Left ventricle myocardium superior (tissue), 1 donor: ENCODE measurements at places on chromosomes 5 and 9.

GRCh38 chr9:92974161-92974661 lies 26.9 kb downstream of the FGD3 start:
- DNase-seq = no peak

GRCh38 chr5:21615195-21615765 lies 1237.9 kb downstream of the CDH12 start:
- no peak for DNase-seq

GRCh38 chr9:73845539-73845938 lies 651.6 kb upstream of the RORB start:
- DNase-seq = no peak

GRCh38 chr9:5326893-5327548 lies 12.7 kb downstream of the RLN1 start:
- DNase-seq = no peak

DNA sequence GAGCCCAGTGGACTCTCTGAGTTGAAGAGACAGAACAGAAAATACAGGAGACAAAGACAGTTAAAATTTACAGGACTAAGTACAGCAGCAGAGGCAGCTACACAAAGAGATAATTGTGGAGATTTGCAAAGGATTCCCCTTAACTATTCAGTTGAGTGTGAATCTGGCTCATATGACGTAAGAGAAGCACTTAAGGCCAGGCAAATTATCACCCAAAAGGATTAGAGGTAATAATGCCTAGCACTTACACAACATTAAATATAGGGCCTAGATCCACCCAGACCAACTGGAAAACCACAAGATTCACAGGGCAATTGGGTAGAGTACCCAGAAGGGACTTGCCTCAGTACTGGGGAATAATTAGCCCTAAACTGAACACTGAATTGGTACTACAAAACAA lies 41.3 kb downstream of the ADAMTS6 start:
- DNase-seq = no peak

DNA sequence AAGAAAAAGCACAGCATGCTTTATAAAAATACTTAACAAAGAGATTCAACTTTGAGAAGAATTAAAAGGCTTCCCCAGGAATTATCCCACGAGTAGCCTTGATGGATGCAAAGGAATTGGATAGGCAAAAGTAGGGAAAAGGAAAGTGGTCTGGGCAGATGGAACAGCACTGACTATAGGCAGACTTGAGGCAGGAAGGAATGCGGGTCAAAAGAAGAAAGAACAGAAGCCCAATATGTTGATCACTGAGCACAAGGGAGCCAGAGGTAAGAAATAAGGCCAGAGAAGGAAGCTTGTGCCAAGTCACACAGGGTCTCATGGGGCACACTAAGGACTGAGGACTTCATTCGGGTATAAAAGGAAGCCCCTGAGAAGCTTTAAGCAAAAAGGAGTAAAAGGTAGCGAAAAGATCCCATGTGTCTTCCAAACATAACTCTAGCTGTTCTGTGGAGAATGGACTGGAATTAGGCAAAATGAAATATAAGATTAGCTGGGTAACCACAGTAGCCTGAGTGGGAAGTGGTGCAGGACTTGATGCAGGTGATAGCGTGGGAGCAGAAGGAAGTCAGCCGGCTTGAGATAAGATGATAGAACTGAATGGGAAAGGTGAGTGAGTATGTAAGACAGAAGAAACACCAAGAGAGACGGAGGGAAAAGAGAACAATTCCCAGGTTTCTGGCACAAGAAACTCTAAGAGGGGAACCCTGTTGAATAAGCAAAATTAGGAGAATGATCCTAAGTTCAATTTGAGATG lies 106.6 kb downstream of the DENND1A start:
- no peak for DNase-seq

GRCh38 chr5:52725065-52725746 lies 62.5 kb upstream of the ITGA1 start:
- DNase-seq = no peak

DNA sequence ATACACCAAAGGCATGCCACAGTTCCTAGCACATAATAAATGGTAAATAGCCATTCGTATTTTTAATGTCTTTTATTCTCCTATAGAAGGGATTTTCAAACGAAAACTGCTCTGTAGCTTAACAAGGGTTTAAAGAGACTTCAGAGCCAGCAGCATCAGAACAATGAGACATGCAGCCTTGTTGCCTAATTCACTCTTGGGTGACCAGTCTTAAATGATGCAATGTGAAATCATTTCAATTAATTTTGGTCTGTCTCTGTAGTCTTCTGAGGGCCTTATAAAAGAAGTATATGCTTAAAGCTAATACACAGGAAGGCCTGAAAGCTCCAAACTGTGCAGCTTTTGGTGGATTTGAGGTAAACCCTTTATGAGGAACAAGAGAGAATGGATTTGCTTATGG lies 888.8 kb upstream of the WWC1 start:
- DNase-seq = no peak

- no peak for DNase-seq
These were observed 95.0 kb downstream of the OSTF1 start for GRCh38 chr9:75183306-75183705.

GRCh38 chr5:145681686-145682085 lies 153.5 kb downstream of the PRELID2 start:
- DNase-seq = no peak

DNA sequence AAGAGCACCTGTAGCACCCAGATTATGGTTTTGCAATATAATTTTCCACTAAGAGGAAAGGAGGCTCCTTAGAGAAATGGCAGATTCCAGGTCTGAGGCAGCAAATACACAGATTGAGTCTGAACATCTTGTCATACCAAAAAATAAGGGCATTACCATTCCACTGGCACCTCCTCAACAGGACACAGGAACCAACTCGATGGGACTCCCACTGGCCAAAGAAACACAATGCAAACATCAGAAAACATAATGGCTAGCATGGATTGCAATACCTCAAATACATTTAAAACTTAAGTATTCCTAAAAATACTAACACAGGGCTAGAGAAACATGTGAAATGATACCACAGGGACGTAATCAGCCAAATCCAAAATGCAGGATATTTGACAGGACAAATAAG lies 12.4 kb upstream of the RANBP17 start:
- no peak for DNase-seq

DNA sequence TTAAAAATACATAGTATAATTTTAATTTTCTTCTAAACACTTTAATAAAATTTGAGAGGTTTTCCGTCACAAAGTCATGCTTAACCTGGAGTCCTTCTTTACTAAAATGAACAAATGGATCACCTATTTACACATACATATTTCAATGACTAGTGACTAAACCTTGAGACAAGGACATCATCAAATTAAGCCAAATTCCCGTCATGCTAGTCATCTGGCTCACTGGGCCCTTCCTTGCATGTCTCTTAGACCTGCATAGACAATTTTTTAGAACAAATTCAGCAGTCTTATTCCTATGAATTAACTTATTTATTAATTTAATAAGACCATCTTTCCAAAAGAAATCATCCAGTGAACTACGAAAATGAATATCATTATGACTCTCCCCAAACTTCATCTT lies 26.6 kb downstream of the ERAP2 start:
- no peak for DNase-seq

DNA sequence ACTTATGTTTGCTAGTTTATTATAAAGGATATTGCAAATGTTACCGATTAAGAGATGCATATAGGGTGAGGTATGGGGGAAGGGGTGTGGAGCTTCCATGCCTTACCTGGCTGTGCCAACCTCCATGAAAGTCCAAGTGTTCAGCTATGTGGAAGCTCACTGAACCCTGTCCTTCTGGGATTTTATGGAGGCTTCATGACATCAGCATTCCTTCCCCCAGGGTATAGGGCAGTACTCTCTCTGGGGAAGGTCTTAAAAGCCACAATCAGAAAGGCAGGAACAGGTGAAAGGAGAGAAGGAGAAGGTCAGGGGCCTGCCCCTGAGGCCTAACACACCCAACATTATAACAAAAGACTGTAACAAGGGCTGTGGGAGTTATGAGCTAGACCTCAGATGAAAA lies 592.6 kb downstream of the PDE4D start:
- DNase-seq = no peak

- no peak for DNase-seq
These were observed 15.3 kb downstream of the NOTCH1 start for GRCh38 chr9:136530461-136531089.

GRCh38 chr9:117682955-117683710 lies 21.1 kb upstream of the TLR4 start:
- DNase-seq = no peak

DNA sequence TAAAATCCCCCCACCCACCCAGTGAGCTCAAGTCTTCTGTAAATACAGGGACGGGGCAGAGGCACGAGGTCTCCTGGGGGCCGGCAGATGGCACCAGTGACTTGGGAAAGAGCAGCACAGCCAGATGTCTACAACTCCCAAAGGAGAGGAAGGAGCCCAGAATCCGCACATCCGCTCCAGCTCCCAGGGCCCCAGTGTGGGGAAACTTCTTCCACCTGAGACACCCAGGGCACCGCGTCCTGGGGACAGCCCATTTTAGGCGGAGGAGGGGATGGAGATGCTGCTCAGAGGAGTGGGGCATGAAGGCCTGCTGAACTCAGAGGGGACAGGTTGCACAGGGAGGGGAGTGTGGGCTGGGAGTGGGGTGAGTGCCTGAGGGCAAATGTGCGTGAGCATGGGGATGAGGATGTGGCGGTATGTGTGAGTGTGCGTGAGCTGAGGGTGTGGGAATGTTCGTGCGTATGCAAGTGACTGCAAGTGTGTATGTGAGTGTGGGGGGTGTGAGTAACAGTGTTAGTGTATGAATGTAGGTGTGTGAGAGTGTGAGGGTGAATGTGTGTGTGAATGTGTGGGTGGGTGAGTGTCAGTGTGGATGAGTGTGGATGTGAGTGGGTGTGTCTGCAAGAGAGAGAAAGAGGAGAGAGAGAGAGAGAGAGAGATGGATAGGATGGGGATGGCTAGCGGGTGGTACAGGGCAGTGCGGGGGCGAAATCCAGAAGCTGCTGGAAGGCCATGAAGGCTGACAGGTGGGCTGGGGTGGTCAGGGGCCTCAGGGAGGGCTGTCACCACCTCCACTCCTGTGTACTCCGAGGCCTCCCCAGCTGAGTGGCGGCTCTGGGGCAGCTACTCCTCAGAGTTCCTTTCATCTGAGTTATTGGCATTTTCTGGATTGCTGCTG lies 63.5 kb downstream of the DUSP1 start:
- no peak for DNase-seq

DNA sequence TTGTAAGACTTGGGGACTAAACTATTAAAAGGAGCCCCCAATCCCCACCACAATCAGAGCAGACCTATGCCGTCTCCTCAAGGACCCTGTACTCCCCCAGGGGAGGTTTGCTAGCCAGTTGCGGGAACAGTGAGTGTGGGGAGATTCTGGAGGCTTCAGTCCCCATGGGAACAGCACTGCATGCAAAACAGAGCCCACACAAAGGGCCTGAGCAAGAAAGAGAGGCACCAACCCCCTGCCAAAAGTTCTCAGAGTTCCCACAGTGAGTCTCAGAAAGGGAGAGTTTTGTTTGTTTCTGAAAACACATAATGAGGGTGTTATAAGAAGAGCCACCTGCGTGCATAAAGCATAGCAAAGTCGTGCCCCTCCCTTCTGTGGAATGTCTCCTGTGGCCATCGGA lies 56.6 kb downstream of the CFAP90 start:
- DNase-seq = no peak

- no peak for DNase-seq
These were observed 82.4 kb downstream of the ARHGAP26 start for GRCh38 chr5:142852416-142853198.

- no peak for DNase-seq
These were observed 30.0 kb upstream of the CAMLG start for GRCh38 chr5:134708301-134708700.

GRCh38 chr5:156774273-156774672 lies 75.8 kb upstream of the PPP1R2B start:
- DNase-seq = no peak

GRCh38 chr5:168076561-168076991 lies 214.9 kb upstream of the WWC1 start:
- DNase-seq = peak; percentile 49

DNA sequence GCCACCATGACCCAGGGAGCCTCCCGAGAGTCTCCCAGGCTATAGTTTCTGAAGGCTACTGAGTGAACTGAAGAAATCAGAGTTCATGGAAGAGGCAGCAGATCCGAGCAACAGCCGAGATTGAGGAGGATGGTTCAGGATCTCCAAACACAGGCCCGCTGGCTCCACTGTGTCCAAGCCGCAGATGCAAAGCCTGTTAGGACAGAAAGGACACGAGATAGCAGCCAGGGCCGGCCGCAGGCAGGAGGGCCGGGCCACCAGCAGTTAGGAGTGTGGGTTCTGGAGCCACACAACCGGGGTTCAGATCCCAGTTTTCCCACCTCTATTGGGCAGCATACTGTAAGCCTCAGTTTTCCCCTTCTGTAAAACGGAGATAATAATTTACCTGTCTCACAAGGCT lies 27.7 kb downstream of the NEK6 start:
- DNase-seq = no peak

DNA sequence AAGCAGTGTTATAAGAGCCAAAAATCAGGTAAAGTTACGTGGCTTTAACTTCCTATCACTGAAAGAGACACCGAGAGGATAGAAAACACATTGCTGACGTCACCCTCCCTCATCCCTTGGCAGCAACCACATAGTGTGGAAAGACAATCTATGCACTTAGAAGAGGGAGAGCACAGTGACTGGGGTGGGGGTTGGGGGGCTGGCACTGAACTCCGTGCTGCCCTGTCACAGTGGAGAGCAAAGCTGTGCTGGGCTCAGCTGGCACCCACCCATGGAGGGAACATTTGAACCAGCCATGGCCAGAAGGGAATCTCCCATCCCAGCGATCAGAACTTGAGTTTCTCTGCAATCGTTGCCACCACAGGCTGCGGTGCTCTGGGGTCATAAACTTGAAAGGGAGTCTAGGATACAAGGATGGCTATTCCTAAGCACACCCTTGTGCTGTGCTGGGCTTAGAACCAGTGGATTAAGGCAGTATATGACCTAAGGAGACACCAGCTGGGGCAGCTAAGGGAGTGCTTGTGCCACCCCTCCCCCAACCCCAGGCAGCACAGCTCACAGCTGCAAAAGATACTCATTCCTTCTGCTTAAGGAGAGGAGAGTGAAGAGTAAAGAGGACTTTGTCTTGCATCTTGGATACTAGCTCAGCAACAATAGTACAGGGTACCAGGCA lies 73.4 kb downstream of the KIAA0825 start:
- DNase-seq = no peak

DNA sequence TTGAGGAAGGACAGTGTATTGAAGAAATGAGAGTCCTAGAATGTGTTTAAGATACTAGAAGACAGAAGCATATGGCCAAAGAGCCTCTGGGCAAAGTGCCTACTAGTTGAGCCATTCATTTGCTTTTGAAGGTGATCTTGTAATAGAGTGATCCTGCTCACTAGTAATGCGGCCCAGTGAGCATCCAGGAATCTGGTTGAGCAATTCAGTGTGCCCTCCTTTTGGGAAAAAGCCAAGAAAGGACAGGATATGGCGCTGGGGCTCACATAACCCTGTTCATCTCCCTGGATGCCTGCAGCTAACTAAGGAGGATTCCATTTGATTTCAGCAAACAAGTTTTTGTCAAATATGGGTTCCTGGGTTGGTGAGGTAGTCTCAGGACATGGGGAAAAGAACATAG lies 16.3 kb downstream of the ADAM19 start:
- DNase-seq = no peak

GRCh38 chr5:126236994-126237393 lies 186.2 kb upstream of the GRAMD2B start:
- no peak for DNase-seq

GRCh38 chr5:131541762-131542161 lies 93.3 kb downstream of the RAPGEF6 start:
- no peak for DNase-seq

- DNase-seq = no peak
These were observed 35.2 kb upstream of the PIK3R1 start for GRCh38 chr5:68180121-68181038.
